Foreskin melanocyte (primary cell): ENCODE measurements at places on chromosomes 3 and 15.

DNA sequence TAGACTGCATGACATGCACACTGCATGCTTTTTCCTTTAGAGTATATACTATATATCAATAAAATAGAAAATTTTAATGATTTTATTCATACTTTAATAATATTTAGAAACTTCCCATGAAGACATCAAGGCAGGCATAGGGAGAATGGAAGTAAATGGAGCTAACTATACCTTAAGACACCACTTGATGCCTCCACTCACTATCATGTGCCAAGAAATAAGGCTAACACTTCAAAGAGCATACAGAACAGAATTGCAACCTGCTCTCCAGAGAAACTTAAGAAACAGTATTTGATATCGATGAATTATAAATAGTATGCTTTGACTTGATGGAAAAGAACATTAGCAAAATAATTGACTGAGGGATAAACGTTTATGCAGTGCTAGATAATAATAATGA, 192.6 kb upstream of the MBNL1 start:
- DNase-seq, result no peak

GRCh38 chr15:99009741-99010330, 2.2 kb upstream of the PGPEP1L start:
- DNase-seq, result no peak

GRCh38 chr15:55894399-55894965, 98.9 kb downstream of the NEDD4 start:
- DNase-seq, result no peak

- no peak for DNase-seq
Observed at GRCh38 chr15:62588938-62589670, 424.0 kb upstream of the C2CD4B start.

GRCh38 chr15:77685082-77685815, 52.5 kb upstream of the LINGO1 start:
- no peak for DNase-seq
